ENCODE measurements at places on chromosomes 1 and 21. TPM values are rescaled to one million over a fixed set of nuclear protein-coding genes. Genes with fewer than 3 reads are reported as not detected.
A peak's percentile ranks its signal among the peaks of the same experiment; 100 is the strongest.

The DMBX1 gene
- not detected for total RNA-seq

The CCDC185 gene
- 0.17 TPM for total RNA-seq

The CD2 gene
- not detected for total RNA-seq

The DENND2C gene
- total RNA-seq = 1.5 TPM

The C4BPA gene
- total RNA-seq = not detected

The WNT3A gene
- total RNA-seq = not detected

The FCER1A gene
- total RNA-seq = not detected

The C1orf52 gene
- total RNA-seq = 18.5 TPM

The CRABP2 gene
- total RNA-seq = 8.3 TPM

The CCDC30 gene
- 5.7 TPM for total RNA-seq

The SPRR4 gene
- total RNA-seq = not detected

The F11R gene
- total RNA-seq = 248 TPM

The TSSK3 gene
- not detected for total RNA-seq

The THEM4 gene
- total RNA-seq = 9.9 TPM

DNA sequence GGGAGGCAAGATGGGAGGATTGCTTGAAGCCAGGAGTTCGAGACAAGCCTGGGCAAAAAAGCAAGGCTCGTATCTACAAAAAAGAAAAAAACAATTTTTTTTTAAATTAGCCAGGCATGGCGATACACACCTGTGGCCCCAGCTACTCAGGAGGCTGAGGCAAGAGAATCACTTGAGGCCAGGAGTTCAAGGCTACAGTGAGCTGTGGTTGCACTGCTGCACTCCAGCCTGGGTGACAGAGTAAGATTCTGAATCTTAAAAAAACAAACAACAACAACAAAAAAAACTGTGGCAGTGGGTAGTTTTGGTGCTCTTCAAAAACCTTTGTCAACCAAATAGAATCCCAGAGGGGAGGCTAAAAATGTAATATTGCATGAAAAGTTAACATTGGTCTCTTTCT lies 734 bp downstream of the PTPN22 start:
- no peak for DNase-seq

DNA sequence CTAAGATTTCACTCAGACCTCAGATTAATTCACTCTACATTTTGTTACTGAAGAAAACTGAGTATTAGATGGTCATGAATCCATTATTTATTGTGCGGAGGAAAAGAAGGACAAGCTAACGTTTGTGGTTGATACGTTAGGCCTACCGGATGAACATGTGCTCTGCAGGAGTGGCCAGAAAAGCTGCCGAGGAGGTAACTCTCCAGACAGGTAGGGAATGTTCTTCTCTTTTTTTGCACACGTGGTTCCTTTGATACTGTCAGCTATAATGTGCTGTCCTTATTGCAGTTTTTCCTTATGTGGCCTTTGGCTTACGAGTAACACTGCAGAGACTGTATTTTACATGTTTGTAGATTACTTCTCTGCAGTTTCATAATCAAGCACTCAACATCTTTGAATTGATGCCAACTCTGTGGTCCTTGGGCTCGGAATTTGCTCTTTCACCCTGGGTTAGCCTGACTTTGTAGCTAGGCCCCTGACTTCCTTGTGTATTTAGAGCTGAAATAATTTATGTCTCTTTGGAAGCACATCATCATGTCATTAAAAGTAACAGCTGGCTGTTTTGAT lies 13.6 kb downstream of the MTR start:
- DNase-seq = peak; percentile 66

GRCh38 chr1:101444381-101444780 lies 207.6 kb downstream of the S1PR1 start:
- DNase-seq = no peak

- no peak for DNase-seq
These were observed 7.6 kb downstream of the CNR2 start for GRCh38 chr1:23905461-23906025.

DNA sequence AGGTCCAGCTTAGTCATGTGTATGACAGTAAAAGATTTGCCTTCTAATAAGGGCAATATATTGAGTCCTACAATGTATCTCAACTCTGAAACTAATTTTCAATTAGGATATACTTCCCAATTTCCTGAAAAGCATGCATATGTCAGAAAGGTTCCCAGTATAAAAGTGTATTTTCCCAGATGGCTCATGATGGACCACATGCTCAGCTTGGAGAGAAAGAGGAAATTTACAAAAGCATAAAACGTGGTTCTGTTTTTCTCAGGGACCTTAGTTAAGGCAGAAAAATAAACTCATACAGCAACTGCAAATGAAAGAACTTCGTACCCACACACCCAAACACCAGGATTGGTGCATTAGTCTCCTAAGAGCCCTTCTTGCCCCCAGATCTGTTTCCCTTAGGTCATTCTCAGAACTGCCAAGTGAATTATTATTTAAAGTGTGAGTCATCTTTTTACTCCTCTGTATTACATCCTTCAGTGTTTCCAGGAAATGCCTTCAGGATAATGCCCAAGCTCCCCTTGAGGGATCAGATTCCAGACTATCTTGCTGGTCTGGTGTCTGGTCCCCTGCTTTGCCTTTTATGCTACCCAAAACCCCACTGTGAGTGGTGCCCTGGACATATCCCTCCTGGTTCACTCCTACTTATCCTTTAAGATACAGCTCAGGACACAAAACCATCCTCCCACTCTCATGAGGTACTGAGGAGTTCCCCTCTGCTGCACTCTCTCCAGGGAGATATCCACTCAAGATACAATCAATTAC lies 57.4 kb downstream of the SSX2IP start:
- peak; percentile 96 for DNase-seq

DNA sequence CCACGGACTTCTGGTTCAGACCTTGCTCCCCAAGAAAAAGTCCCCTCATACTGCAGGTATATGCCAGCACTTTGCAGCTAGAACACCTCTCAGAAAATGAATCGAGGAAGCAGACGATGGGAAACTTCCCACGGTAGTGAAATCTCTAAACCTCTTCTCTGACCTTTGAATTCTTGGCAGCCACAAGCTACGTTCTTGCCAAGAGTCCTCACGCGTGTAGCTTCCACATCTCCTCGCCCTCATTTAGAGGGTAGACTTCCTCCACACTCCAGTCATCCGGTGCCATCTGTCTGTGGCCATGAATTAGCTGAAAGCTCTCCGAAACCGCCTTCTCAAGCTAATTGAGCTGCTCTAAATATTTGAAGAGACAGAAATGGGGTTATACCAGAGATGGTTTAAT lies 127.8 kb downstream of the RGS7 start:
- DNase-seq = no peak

GRCh38 chr21:21682172-21682571 lies 684.0 kb downstream of the NCAM2 start:
- DNase-seq = no peak

GRCh38 chr1:240280560-240281322 lies 189.1 kb downstream of the FMN2 start:
- no peak for DNase-seq

DNA sequence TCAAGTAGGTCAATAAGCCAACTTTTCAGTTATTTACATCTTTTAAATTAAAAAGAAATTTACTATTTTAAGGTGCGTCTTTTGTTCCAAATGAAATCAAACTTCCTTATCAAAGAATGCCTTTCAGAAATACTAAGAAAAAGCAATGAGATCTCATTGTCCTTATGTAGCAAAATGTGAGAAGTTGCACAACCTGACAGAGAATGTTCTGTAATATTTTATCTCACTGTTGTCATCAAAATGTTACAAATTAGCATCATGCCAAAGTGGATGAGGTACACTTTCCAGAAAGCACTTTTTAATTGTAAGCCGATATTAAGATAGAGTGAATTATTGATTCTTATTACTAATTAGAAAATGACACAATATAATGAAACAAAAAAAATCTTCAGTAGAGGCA lies 50.4 kb downstream of the KCNT2 start:
- DNase-seq = no peak

DNA sequence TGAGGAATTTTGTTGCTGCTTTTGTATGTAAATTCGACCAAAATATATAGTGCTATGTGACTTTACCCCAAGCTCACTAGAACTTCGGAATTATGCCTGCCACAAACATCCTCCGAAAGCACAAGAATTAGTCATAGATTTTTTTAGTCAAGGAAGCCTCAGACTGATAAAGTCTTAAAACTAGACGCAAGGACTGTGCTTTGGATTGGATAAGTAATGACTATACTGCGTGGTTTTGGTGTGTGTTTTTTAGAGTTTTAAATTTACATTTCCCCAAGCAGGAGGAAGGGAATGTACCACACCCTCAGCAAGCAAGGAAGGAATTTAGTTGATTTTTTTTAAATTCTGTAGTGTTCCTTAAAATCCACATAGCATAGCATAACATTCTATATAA lies 10.3 kb downstream of the WLS start:
- DNase-seq = no peak

DNA sequence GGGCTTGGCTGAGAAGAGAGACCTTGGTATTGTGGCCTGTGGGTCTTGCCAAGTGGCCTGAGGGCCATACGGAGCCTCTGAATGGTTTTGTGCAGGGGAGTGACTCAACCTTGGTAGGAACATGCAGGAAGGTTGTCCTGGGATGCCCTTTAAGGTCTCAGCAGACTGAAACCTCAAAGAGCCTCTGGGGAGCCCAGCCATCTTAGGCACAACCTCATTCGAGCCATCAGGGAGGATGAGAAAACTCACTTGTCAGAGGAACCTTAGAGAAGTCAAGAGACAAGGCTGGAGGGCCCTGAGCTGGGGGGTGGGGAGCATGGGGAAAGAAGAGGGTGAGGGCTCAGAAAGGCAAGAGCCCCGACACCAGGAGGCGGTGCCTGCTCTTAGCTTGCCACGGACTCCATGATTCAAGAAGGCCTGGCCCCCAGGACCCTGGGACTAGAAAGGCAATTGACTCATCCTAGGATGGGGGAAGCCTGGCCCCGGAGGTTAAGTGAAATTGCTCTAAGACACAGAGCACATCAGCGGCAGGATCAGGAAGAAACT lies 13.0 kb downstream of the IFI6 start:
- peak; percentile 76 for DNase-seq

DNA sequence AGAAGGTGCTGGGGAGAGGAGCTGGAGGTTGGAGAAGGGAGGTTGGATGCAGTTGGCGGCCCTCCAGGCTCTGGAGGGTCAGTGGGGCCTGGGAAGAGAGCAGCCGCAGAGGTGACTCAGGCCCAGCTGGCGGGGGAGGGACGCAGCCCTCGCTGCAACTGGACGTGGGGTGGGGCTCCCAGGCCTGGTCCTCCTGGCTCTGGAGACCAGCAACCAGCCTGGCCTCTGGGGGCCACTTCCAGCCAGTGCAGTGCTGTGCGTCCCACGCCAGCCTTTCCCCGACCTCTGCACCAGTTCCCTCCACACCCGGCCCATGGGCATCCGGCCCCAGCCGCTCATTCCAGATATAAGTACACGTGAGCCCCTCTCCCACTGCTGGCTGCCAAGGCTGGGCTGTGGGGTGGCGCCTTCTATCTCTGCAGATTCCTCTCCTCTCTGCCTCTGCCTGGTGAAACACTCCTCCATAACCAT lies 38.0 kb upstream of the COL18A1 start:
- DNase-seq = peak; percentile 80

- no peak for DNase-seq
These were observed 59.9 kb upstream of the ERRFI1 start for GRCh38 chr1:8086055-8086454.

- DNase-seq = peak; percentile 54
These were observed 164.4 kb upstream of the DPT start for GRCh38 chr1:168893359-168893801.

DNA sequence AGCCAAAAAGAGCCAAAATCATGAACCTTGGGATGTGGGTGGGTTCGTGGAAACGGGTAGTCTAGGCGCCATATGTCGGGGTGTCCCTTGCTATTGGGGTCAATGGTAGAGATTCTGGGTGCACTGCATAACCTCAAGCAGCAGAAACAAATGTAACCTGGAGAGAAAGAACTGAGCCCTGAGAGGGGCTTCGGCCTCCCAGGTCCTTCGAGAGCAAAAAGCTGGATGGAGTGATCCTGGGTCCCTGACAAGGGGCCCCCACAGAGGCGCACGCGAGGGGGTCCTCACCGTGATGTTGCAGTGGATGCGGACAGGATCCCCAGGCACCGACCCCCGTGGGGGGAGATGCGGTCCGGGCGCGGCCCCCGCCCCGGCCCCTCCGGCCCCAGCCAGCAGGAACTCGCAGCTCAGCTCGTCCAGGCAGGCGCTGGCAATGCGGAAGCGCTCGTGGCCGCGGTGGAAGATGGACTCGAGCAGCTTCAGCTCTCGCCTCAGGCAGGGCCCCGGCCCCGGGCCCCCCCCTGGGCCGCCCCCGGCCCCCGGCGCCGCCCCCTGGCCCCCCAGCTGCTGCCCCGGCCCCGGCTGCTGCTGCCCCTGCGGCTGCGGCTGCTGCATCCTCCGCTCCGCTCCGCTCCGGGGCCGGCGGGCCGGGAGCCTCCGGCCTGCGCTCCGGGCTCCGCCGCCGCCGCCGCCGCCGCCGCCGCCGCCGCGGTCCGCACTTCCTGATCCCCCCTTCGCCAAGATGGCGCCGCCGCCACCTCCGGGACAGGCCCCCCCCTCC lies at the start of gene UBE2Q1:
Gene UBE2Q1 (minus strand): TSS at position 724 of the 781 bp plus-strand sequence. CDS start 109 bp downstream, at position 615.
- DNase-seq = no peak

- DNase-seq = peak; percentile 3
These were observed 31.4 kb upstream of the OLIG2 start for GRCh38 chr21:32994305-32994704.

- peak; percentile 38 for DNase-seq
These were observed 1.1 kb downstream of the SLC5A9 start for GRCh38 chr1:48223366-48224240.

GRCh38 chr1:6675941-6676340 lies 25.7 kb downstream of the DNAJC11 start:
- DNase-seq = peak; percentile 75

DNA sequence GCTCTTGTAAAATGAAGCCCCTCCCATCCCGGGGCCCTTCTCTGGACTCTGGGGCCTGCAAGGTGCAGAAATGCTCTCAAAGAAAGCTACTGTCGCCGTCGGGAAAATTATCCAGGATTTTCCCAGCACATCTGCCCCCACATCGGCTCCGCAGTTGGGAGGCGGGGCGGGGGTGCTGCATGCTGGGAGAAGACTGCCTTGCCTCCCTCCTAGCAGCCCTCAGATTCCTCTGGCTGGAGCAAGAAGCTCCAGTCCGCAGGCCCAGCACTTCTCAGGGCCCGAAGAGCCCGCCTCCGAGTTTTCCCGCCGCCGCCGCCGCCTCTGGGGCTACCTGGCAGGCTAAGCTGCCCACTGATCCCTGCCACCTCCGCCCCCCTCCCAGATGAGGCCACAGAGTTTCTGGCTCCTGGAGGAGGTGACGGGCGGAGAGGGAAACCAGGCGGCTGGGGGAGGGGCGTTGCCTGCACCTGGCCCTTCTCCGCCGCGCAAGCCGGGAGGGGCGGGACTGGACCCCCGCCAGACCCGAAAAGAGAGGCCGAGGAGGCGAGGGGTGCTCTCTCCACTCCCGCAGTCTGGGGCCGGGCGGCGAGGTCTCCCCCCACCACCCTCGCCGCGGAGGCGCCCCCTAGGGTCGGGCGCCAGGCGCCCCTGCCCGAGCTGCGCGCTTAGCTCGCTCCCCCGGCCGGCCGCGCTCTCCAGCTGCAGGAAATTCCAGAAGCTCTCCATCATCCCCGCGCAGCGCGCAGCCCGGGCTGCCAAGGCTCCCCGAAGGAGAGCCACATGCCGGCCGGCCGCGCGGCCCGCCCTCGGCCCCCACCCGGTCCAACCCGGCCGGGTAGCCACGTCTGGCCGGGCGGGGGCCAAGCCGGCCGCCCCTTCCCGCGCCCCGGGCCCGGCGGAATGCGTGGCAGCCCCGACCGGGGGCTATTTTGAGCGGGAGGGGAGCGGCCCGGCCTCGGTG lies 28.8 kb downstream of the AHDC1 start:
- DNase-seq = no peak
